ENCODE measurements at places on chromosomes 2 and 18.

GRCh38 chr2:73994178-73994831 is 9.6 kb downstream of the TET3 start:
- DNase-seq = no peak

DNA sequence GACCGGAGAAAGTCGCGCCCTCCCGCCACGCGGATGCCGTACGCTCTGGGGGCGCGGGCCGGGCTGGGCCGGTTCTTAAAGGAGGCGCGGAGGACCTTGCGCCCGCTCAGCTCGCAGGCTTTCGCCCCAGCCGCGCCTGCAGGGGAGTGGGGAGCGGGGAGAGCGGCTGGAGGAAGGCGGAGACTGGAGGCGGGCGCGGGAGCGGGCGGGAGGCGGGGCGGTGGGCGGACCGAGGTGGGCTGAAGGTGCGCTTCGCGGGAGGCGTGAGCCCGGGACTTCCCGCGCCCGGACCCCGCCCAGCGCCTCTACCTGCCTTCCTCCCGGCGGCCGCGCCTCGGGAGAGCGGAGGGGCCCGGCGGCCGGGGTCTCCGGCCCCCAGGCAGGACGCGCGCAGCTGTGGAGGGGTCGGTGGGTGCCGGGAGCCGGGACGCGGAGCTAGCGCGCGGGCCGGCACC is at the start of gene ADRA2B:
ADRA2B (minus strand) TSS at position 148 of the 455 bp plus-strand sequence. CDS start 422 bp downstream, outside the sequence.
- DNase-seq = peak; percentile 94

DNA sequence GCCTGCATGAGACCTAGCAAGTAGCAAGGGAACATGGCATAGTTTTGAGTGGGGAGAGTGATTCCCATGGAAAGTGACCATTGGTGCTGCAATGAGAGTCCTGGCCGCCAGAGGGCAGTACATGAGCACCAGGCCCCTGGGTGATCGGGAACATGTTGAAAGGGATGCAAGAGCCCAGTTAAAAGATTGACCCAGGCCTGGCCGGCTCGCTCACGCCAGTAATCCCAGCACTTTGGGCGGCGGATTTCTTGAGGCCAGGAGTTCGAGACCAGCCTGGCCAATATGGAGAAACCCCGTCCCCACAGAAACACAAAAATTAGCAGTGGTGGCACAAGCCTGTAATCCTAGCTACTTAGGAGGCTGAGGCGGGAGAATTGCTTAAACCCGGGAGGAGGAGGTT is 22.2 kb downstream of the FAP start:
- DNase-seq = peak; percentile 56

DNA sequence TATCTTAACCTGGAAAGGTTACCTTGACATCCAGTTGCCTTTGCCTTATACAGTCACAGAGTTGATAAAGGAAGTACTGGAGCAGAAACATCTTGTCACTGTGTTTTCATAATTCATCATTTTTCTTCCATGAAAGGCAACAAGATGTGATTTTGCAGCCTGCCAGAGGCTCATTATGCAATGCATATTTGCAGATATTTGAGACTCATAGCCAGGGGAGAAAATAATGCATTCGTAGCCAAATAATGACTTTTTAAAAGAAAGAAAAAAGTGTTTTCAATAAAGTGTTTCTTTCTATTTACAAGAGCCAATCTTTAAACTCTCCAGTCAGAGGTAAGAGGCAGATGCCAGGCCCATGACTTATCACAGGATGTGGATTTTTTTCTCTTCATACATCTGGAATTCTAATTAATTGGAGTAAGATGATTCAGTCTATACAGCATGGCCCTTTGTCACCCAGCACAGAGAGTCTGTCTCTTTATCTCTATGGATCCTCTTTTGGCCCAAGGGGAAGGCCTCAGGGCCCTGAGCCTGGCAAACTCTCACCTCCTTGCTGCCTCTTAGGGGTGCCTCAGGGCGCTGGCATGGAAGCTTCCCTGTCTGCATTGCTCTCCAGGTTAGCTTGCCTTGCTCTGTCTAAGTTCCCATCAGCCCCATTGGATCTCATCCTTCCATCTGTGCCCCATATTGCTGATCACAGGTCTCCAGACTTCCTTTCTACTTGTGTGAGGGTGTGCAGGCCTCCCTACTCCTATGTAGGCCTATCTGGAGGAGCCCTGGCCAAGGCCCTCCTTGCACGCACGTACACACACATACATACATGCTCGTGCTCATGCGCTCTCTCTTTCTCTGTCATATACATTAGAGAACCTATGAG is 247.7 kb downstream of the TPGS2 start:
- DNase-seq = no peak

GRCh38 chr2:19568809-19569208 is 210.4 kb upstream of the OSR1 start:
- DNase-seq = no peak

DNA sequence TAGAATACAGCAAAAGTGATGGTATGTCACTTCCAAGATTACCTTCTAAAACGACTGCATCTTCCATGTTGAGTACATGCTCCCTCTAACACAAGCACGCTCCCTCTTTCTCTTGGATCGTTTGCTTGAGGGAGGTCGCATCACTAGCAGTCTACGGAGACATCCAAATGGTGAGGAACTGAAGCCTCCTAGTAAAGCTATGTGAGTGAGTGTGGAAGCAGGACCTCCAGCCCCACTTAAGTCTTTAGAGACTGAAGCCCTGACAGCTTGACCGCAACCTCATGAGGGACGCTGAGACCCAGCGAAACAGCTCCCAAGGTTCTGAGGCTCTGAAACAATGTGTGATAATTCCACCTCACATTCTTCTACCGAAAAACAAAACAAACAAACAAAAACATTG is 486.7 kb upstream of the GCFC2 start:
- no peak for DNase-seq

DNA sequence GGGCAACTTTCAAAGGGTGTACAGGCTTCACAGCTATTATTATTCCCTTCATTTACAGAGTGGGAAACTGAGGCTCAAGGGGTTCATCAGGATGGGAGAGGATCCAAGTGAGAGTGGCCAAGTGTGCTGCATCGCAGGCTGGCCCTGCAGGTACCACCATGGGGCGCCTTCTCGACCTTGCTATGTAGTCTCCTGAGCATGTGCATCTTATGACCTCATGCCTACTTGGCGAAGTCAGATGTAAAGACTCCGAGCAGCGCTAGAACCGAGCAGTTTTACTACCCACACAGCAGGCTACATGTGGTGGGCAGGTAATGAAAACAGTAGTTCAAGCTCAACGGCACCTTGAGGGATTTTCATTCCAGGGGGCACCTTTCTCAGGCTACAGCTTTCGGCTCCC is 42.0 kb downstream of the TFCP2L1 start:
- no peak for DNase-seq

DNA sequence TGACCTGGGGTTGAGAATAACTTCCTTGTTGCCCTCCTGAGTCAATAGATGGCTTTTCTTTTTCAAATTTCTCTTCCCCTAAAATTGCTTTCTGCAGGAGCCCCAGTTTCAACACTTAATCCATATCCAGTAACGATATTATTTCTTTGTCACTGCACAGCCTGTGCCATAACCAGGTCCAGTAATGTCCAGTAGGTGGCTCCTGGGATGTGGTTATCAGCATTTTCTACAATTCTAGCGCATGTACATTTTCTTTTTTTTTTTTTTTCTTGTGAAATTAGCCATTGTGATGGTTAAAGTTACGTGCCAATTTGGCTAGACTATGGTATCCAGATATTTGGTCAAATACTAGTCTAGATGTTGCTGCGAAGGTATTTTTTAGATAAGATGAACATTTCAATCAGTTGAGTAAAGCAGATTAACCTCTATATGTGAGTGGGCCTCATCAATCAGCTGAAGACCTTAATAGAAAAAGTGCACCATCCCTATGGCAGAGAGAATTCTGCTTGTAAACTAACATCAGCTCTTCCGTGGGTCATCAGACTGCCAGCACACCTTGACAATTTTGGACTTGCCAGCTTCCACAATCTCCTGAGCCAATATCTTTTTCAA is 72.9 kb upstream of the SCG2 start:
- DNase-seq = no peak

DNA sequence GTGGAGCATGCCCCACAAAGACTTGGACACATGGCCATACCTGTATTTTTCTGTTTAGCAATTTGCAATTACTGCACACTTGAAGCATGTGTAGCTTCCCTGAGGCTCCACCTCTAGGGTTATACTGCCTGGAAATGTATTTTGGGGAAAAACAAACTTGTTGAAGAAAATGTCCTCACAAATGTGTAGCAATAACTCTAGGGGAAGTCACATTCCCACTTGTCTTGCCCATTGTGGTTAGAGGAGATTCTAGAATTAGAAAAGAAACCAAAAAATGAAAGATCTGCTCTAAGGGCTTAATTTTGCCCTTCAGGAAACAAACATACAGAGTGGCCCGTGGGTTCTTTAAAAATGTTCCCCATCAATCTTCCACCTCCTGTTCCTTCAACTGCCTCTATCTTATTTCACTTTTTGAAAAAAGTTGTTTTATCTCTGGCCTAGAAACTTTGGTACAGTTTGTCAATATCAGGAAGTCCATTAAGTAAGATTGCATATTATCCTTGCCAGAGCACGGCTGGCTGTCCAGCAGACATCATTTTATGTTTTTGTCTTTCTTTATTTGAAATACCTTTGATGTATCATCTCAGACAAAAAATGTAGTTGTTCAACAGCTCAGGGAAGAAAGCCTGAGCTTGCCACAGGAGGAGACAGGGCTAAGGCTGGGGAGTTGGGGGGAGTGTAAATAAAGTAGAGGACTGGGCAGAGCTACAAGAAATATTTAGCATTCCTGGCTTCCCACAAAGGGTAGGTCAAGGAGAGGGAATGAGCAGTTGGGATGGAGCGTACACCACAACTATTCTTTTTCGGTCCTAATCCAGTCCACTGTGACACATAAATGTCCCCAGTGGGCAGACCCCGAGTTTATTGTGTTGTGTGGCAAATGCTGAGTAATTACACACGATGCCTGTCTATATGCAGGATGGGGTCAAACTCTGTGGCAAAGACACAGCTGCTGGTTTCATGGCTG is 96.8 kb upstream of the CDC42EP3 start:
- DNase-seq = no peak

DNA sequence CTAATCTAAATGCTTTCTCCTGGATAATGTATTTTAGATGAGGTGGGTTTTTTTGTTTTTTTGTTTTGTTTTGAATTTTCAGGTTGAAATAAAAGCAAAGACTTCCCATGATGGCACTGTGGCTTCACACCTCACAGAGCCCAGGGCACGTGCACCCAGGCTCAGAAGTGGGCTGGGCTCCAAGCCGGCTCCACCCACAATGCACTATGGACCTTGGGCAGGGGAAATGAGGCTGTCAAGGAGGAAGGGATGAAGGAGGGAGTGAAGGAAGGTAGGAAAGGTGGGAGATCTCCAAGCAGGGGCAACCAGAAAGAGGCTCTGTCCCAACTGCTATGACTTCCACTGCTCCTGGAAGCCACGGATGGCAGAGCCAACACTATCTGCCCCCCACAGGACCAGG is 60.4 kb downstream of the BIN1 start:
- no peak for DNase-seq

- no peak for DNase-seq
Observed at GRCh38 chr2:166568409-166568808, 74.4 kb upstream of the SCN7A start.

GRCh38 chr2:128364441-128364911 is 45.8 kb upstream of the HS6ST1 start:
- DNase-seq = no peak

GRCh38 chr2:70978341-70979179 is at the start of gene ANKRD53:
Gene ANKRD53 (plus strand): TSS chr2:70978630. CDS start chr2:70978646, 16 bp downstream.
- peak; percentile 33 for DNase-seq

DNA sequence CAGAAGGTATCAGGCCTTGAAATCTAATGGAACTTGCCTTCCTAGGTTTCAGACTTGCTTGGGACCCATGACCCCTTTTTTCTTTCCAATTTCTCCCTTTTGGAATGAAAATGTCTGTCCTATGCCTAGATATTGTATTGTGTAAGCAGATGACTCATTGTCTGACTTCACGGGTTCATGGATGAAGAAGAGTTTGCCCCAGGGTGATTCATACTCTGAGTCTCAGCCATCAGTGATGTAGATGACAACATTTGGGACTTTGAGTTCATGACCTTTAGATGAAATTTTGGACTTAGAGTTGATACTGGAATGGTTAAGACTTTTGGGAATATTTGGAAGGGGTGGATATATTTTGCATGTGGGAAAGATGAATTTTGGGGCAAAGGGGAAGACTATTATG is 11.2 kb upstream of the SCYGR5 start:
- DNase-seq = no peak

DNA sequence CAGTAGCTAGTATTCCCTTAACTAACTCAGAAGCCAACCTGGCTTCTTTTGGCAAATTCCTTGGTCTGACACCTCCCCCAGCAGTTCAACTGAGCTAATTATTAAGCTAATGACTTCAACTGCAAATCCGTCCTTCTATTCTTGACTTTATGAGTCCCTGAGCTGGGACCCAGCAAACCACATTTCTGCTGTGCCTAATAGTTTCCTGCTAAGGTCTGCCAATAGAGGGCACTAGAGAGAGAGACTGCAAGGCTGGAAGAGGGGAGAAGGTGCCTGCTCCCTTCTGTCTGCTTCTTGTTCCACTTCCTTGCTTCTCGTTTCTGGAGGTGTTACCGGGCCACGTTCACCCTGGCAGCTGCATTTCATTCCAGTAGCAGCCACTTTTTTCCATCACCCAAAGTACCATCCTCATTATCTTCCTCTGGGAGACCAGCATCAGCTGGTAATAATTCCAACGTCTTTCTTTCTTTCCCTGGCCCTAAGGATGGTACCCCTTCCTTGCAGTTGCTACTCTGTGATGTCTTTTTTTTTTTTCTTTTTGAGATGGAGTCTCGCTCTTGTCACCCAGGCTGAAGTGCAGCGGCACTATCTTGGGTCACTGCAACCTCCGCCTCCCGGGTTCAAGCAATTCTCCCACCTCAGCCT is 352.0 kb downstream of the TNS1 start:
- no peak for DNase-seq

GRCh38 chr2:214481204-214481603 is 70.3 kb downstream of the VWC2L start:
- DNase-seq = no peak

- DNase-seq = no peak
Observed at GRCh38 chr2:55621802-55622201, 4.4 kb upstream of the PPP4R3B start.

GRCh38 chr18:78247615-78248289 is 731.9 kb upstream of the SALL3 start:
- no peak for DNase-seq

DNA sequence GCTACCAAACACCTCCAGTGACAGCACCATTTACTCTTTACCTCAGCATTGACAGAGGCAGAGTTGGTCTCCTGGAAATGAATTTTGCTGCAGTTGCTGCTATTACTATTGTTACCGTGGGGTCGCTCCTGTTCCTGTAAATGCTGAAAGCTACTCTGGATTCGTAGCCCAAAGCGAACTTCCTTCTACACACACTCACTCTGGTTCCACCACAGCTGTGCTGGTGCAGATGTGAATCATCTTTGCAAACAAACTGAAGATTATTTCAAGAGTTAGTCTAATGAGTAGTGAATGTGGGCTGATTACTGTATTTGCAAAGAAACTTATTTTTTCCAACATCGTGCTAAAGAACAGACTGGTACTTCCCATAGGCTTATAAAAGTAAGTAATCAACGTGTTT is 304.0 kb downstream of the LPIN1 start:
- no peak for DNase-seq

DNA sequence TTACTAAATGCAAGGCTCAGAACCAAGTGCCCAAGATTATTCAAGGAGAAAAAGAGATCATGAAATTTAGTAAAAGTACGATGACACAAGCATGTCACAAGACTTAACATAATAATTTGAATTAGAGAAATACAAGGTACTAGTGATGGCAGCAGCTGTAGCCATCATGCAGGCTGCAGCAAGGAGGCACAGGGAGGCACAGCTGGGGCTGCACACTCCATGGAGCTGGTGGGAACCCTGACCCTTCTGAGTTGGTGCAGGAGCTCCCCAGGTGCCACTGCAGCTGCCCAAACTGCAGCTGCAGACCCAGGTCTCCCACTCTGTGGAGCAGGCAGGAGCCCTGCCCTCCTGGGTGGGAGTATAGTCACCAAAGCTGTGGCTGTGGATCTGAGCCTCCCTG is 46.0 kb downstream of the COL3A1 start:
- DNase-seq = no peak

All from CD4-positive, alpha-beta T cell treated with Interleukin-6 for 4 hours (primary cell).